ENCODE measurements at places on chromosomes 11 and 22.

- DNase-seq: peak; percentile 42
These were observed 7.7 kb upstream of the DGAT2 start for GRCh38 chr11:75760710-75761493.

DNA sequence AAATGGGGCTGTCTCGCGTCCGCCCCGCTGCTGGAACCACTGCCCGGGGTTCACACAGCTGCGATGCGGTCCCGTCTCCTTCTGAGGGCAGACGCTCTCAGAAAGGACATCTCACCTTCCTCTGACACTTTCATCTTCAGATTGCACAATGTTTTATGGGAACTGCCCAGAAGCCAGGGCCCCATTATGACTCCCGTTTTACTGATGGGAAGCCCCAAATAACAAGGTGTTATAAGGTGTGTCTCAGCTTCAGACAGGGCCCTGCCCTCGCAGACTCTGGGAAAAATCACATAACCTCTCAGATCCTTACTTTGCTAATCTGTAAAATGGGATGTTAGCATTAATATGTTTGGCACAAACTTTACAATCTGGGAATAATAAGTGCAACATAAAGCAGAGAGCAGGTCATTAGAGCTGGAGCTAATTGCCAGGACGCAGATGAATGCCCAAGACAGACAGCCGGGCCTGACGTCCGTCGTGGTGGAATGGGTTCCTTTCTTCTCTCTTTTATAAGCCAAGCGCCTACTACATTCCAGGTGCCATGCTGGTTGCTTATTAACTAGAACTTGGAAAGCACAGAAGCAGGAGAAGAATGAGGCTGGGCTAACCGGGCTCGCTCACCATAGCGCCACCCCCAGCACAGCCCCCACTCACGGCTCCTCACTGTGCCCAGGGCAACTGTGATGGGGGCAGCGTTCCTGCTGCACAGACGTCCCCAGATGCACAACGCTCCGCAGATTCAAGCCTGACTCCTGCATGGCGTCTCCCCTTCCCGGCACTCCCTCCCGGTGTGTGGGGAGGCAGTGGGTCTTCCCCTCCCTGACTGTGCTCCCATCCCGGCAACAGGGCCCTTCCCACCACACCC is 43.8 kb downstream of the TRMU start:
- no peak for DNase-seq

GRCh38 chr22:31897842-31898805 is 46.2 kb upstream of the YWHAH start:
- no peak for DNase-seq

- DNase-seq: peak; percentile 81
These were observed 25.8 kb downstream of the DDIAS start for GRCh38 chr11:82927264-82927880.

DNA sequence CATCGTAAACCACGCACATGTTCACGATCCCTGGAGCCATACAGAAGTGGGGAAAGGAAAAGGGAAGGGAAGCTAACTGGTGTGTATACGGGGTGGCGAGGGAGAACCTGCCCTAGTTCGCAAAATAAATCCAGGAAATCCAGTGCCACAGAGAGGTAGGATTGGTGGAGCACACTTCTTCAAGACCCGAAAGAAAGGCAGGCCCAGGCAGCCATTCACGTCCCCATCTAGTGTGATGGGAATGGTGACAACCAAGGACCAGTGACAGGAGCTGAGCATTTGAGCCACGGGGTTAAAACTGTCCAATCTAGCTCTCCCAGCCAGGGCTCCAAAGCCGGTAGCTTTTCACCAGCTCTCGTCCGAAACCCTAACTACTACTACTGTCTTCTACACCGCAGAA is 53.7 kb downstream of the IGSF9B start:
- no peak for DNase-seq

DNA sequence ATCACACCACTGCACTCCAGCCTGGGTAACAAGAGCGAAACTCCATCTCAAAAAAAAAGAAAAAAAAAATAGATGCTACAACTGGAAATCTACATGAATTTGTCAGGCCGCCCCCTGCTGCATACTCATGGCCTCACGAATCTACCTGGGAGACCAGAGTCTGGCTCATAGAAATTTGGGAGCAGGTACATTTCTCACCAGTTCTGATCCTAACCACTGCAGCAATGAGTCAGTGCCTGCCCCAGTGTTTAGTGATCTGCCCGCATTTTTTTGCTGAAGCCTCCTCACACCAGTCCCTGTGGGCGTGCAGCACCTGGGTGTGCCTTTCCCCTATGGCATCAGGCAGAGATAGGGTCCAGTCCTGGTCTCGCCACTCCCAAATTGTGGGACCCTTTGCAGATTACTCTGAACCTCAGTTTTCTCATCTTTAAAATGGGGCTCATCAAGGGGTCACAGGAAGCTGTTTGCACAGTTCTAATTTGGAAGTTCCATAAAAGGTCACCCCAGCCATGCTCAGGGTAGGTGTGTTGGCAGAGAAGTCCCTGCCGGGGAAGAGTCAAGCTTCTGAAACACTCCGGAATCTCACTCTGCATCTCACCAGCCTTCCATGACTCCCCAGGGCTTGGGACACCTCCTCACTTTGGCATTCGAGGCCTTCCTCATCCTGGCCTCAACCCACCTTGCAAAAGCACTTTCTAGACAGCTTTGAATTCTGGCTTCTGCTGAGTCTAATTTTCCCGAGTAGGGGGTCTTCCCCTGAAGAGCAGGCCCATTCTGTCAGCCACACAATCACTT is 39.3 kb upstream of the LINC01488 start:
- no peak for DNase-seq
